Smooth muscle cell of bladder (primary cell): ENCODE measurements at places on chromosomes 4 and X. TPM values are rescaled to one million over a fixed set of nuclear protein-coding genes. Genes with fewer than 3 reads are reported as not detected.

Gene NUP54
- total RNA-seq = 44.4 and 57.5 TPM in 2 replicates

Gene CYLC1
- total RNA-seq = not detected in 2 replicates

Gene PPEF2
- total RNA-seq = not detected in 2 replicates

Gene VCX3A
- total RNA-seq = not detected in 2 replicates

Gene GAGE12E
- not detected in 2 replicates for total RNA-seq

Gene FABP2
- total RNA-seq = not detected in 2 replicates

Gene SYTL5
- total RNA-seq = 0.28 and 0.57 TPM in 2 replicates

Gene DYNLT3
- total RNA-seq = 43.7 and 47.8 TPM in 2 replicates

Gene ARHGAP24
- 40.5 and 55.5 TPM in 2 replicates for total RNA-seq

Gene STPG2
- 0.09 and 0.14 TPM in 2 replicates for total RNA-seq

Gene ITIH6
- total RNA-seq = not detected in 2 replicates

Gene NAA10
- total RNA-seq = 30.6 and 40.2 TPM in 2 replicates

Gene VCX
- not detected in 2 replicates for total RNA-seq

Gene CCDC110
- total RNA-seq = 1.7 and 2.0 TPM in 2 replicates

Gene ATP7A
- 11.1 and 11.7 TPM in 2 replicates for total RNA-seq

Gene NRK
- under 0.01 and 2.1 TPM in 2 replicates for total RNA-seq

Gene ASB11
- not detected in 2 replicates for total RNA-seq

Gene KIT
- total RNA-seq = 0.37 and 0.43 TPM in 2 replicates

Gene PLAC8
- under 0.01 and 0.28 TPM in 2 replicates for total RNA-seq

Gene DOK7
- total RNA-seq = not detected in 2 replicates

Gene TRIM61
- 2.1 and 2.6 TPM in 2 replicates for total RNA-seq

Gene FGG
- 0.09 and 0.14 TPM in 2 replicates for total RNA-seq

Gene PPARGC1A
- total RNA-seq = 0.37 and 0.43 TPM in 2 replicates
